ENCODE measurements at places on chromosomes 12 and 14.

DNA sequence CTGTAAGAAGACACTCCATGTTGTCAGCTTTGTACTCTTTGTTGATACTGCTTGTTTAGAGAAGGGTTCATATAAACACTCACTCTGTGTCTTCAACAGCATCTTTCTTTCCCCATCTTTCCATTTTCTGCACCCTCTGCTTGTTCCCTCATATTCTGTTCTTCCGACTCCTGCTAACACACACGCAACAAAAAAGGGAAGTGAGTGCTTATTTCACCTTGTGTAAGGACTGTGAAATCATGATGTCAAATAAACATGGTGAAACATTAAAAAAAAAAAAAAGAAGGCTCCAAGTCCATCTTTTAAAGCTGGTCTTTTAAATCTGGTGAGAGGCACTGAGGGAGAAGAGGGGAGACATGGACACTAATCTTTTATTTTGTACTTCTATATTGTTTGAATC is 145.4 kb downstream of the RPAP3 start:
- no peak for DNase-seq

DNA sequence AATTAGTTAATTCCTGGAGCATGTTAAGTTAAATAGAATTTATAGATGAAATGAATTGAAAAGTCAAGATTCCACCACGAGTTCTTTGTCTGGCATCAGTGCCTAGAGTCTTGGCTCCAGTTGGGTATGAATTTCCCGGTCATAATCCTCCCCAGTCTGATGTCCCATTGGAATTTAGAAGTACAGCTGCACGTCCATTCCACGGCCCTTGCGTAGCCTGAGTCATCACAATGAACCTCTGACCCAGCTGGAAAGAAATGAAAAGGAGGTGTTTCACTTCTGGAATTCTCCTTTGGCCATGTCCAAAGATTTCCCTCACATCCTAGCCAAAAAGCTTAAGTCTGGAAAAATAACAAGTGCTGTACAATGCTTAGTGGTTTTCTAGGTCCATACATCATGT is 122.7 kb downstream of the KICS2 start:
- DNase-seq = peak; percentile 76

- DNase-seq = no peak
Observed at GRCh38 chr14:101498526-101498860, 62.8 kb upstream of the DIO3 start.

GRCh38 chr14:53968726-53969125 is 12.1 kb upstream of the BMP4 start:
- DNase-seq = no peak

DNA sequence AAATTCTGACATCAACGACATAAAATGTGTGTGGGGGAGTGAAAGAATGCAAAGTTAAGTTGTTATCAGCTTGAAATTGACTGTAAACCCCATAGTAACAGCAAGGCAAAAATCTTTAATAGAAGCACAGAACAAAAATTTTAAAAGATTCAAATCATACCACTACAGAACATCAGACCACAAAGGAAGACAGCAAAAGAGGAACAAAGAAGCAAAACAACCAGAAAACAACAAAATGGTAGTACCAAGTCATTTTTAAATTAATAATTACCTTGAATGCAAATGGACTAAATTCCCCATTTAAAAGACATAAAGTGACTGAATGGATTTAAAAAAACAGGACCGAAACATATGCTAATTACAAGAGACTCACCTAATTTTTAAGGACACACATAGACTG is 31.3 kb downstream of the A2M start:
- no peak for DNase-seq

- no peak for DNase-seq
Observed at GRCh38 chr14:54713379-54713778, 146.5 kb downstream of the SAMD4A start.

DNA sequence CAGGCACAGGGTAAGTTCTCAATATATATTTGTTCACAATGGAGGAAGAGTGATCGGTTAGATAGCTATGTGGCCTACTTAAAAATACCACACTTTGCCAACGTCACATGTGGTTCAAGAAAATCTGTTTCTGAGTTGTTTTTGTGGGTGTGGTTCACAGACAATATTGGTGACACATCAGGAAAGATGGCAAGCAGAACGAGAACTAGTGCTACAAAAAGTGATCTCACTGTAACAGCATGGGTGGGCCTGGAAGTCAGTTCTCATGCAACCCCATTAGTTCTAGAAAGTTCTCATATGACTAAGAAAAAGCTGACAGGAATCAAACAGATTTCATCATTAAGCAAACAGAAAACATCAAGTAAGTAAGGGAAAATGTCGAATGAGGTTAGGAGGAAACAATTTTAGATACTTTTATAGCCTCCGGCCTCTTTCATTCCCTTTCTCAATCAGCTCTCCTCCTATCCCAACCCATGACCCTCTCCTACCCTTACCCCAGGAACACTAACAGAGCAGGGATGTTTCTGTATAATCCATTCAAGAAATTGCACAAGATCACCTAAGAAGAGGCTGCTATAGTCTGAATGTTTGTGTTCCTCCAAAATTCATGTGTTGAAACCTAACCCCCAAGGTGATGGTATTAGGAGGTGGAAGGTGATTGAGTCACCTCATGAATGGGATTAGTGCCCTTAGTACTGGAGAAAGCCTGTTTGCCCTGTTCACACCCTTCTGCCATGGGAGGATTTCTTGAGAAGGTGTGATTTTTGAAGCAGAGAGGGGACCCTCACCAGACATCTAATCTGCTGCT is 15.5 kb upstream of the NTN4 start:
- peak; percentile 93 for DNase-seq

GRCh38 chr12:31517994-31518393 is 72.9 kb downstream of the DENND5B start:
- DNase-seq = no peak

GRCh38 chr12:30823156-30823699 is 68.5 kb upstream of the CAPRIN2 start:
- no peak for DNase-seq

GRCh38 chr14:22471545-22472121 is 117.4 kb downstream of the DAD1 start:
- no peak for DNase-seq

GRCh38 chr14:63275611-63276010 is 43.1 kb downstream of the GPHB5 start:
- no peak for DNase-seq

DNA sequence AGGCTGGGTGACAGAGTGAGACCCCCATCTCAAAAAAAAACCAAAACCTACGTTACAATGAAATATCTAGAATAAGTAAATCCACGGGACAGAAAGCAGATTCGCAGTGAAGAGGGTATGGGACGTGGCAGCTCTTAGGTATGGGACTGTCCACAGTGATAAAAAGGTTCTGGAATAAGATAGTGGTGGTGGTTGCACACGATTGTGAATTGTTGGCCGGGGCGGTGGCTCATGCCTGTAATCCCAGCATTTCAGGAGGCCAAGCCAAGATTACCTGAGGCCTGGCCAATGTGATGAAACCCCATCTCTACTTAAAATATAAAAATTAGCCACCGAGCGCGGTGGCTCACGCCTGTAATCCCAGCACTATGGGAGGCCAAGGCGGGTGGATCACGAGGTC is 76.3 kb downstream of the KDM2B start:
- DNase-seq = no peak

GRCh38 chr14:28382444-28383190 is 384.0 kb upstream of the FOXG1 start:
- DNase-seq = peak; percentile 85

DNA sequence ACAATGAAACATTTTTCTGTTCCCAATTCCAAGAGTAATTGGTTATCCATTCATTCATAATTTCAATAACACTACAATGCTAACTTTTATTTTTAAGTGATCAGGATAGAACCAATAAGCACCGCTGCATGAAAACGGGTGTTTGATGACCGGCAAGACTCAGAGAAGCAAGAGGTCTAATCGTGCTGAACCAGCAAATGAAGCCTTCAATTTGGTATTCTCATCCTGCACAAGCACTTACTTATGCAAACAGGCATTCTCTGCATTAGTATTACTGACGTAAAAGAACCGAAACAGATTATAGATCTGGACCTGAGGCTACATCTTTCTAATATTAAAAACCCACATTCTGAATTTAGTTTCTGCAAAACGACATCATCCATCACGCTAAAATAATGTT is 67.7 kb downstream of the RBM19 start:
- no peak for DNase-seq

- DNase-seq = no peak
Observed at GRCh38 chr12:89185181-89185580, 167.1 kb downstream of the DUSP6 start.

DNA sequence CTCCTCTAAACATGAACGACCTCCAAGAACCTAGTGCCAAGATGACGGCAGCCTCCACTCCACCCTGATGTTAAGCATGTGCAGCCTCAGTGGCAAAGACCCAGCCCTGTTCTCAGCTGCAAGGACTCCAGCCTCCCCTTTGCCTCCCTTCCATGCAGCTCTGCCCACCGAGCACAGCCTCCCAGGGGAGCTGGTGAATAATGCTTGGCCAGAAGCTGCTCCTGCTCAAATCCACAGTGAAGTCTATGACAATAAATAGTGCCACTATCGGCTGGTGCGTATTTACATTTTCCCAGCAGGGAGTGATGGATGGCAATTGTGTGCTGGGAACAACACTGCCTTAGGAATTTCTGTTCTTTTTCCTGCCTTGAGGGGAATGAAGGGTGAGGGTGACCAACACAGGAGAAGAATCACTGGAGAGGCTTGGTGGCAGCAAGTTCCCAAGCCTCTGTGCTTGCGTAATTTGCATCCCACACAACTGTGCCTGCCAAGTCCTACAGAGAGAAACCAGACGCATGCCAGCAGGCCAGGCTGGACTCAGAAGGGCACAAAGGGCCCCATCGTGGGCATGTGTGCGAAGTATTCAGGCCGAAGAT is 29.9 kb upstream of the TC2N start:
- DNase-seq = no peak

DNA sequence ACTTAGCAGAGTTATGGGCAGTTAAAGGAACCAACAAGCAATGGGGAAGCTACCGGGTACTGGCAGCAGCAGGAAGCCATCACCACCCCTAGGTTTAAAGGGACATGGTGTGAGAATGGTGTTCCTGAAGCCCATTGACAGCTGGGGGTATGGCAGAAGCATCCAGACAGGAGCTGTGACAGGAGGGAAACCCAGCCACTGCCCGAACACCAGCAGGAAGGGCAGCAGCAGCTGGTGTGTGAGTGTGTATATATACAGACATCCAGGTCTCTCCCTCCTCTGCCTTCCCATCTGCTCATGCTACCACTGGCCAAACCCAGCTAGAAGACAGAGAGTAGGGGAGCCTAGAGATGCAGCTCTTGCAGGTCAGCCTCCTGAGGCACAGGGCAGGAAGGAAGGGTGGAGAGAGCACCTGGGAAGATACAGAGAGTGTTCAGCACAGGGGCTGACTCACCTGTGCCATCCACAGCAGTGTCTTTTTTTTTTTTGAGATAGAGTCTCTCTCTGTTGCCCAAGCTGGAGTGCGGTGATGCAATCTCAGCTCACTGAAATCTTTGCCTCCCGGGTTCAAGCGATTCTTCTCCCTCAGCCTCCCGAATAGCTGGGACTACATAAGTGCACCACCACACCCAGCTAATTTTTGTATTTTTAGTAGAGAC is 9.2 kb upstream of the ADCK1 start:
- DNase-seq = no peak

GRCh38 chr12:70948976-70949336 is 28.4 kb upstream of the PTPRR start:
- DNase-seq = peak; percentile 62

GRCh38 chr14:75699331-75699730 is 38.3 kb downstream of the TTLL5 start:
- DNase-seq = no peak

DNA sequence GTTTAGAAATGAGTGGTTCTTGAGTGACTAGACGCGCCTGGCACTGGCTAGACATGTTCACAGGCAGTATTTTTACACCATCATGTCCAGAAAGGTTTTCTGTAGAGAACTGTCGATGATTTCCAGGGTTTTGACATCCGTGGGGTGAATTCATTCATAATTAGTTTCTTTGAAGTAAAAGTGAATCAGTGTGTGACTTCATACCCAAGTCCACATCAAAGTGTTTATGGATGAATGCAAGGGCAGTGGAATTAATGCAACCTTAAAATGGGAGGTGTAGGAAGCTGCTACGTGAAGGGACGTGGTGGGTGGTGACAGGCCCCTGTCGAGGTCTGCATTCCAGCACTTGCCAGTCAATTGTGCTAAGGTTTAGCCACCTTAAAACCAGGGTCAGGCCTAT is 38.4 kb upstream of the ELK3 start:
- no peak for DNase-seq

- DNase-seq = peak; percentile 40
Observed at GRCh38 chr12:51678086-51678724, 87.2 kb downstream of the SCN8A start.

DNA sequence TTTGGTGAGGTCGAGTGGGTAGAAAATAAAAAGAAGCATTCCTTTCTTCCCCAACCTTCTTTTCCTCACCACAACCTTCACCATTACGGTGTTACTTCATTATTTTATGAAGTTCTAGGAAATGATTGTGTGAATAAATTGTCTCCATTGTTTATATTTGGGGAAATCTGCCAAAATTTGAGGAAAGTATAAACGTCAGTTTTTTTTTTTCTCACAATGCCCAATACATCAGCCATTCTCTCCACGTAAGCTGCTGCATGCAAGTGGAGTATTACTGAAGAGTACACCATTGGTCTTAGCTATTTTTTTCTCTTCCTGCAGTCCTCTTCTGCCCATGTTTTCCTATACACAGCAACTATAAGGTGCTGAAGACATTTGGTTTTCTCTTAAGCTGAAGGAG is 9.1 kb upstream of the POLR3B start:
- DNase-seq = no peak

GRCh38 chr12:121283841-121284240 is 12.7 kb downstream of the CAMKK2 start:
- no peak for DNase-seq

DNA sequence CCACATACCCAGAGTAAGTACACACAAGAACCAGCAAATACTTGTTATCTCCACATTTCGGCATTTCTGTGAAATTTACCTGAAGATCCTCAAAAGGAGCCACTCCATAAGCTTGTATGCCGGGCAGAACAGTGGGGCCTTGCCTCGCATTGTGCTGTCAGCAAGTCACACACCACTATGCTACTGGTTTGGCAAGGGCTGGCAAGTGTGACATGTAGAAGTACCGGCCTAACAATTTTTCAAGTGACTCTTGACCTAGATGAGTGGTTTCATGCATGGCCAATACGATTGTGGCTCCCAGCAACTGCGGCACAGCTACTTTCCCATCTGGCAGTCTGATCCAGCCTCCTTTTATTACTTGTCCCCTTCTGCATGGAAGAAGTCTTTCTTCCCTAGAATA is 69.8 kb downstream of the GAS2L3 start:
- DNase-seq = no peak

DNA sequence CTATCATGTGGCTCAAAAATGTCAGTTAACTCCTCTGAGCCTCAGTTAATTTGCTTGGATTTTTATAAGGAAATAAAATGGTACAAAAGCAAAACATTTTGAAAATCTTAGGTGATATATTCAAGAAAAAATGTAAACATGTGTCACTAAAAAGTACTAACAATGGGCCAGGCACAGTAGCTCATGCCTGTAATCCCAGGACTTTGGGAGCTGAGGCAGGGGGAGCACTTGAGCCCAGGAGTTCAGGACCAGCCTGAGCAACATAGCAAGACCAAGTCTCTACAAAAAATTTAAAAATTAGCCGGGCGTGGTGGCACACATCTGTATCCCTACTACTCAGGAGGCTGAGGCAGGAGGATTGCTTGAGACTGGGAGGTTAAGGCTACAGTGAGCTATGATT is 25.7 kb downstream of the AQP6 start:
- no peak for DNase-seq

Data from fibroblast of the conjunctiva (primary cell).